ENCODE measurements at places on chromosomes 2 and 18.

DNA sequence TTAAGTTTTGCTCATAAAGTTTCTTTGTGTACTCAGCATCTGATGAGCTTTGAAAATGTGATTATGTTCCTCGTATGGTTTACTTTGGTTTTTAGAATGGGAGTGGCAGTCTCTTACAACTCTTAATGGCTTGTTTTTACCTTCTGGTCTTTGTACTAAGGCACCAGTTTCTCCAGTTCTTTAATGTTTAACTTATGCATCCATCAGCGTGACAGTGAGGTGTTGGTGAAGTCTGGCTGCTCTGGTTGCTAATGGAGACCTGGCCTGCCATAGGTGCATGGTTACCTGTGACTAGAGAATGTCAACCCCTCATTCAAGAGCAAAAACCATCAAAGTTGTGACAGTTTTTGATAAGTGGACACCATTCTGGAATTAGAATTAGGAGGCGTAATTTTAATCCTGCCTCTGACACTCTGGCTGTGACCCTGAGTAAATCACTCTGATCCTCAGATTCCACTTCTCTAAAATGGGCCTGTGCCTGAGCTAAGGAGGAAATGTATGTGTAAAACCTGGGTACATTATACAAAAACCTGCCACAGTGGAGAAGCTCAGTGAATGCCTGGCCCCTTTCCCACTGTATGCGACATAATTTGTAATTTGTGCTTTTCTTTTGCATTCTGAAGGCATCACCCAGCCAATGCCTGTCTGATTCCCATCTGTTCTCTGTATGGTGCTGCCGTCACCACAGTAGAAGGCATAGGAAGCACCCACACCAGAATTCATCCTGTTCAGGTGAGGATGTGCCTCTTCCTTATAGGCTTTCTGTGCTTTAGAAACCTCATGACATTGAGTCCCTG, 11.2 kb downstream of the AOX1 start:
- no peak for DNase-seq

- DNase-seq = no peak
Measured at GRCh38 chr18:31685097-31686082, 1.0 kb upstream of the B4GALT6 start.

- DNase-seq = no peak
Measured at GRCh38 chr18:75474332-75474731, 46.8 kb upstream of the SMIM21 start.

- no peak for DNase-seq
Measured at GRCh38 chr2:162734866-162735265, 103.7 kb downstream of the KCNH7 start.

DNA sequence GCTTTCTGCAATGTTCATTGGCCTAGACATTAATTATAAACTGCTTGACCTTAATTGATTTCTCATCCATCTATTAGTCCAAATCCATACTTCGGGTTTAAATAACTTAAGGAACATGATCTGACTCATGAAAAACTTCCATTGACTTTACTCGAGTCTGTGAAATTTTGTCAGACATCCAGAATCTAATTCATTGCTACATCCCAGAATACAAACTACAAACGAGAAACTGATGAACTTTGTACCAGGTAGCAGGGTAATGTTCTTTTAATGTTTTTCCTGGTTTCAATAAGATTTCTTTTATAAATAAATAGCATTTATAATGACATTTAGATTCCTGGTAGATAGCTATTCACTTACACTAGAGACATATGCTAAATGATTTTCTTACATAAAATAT, 36.0 kb upstream of the IKZF2 start:
- DNase-seq = no peak

GRCh38 chr2:37449761-37450296, 105.4 kb downstream of the QPCT start:
- no peak for DNase-seq

GRCh38 chr2:9228781-9229469, 22.3 kb downstream of the ASAP2 start:
- DNase-seq = no peak

DNA sequence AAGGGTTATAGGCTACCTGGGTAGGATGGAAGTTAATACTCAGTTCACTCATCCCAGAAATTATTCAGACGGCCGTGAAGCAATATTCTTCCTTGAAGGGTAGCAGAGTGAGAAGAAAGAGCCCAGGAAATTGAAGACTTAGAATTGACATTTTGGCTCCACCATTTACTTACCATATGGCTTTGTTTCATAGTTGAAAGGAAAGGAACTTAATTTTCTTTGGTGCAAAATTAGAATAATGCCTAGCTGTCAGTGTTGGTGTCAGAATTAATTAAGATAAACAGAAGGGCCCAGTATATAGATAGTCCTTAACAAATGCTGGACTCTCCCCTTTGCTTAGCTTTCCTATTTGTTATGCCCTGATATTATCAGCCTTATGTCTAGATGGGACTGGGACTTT, 263.2 kb downstream of the KCNJ3 start:
- no peak for DNase-seq

GRCh38 chr2:96939415-96939814, 47.0 kb downstream of the FAM178B start:
- no peak for DNase-seq

- DNase-seq = no peak
Measured at GRCh38 chr2:196410008-196410407, 229.5 kb upstream of the CCDC150 start.

DNA sequence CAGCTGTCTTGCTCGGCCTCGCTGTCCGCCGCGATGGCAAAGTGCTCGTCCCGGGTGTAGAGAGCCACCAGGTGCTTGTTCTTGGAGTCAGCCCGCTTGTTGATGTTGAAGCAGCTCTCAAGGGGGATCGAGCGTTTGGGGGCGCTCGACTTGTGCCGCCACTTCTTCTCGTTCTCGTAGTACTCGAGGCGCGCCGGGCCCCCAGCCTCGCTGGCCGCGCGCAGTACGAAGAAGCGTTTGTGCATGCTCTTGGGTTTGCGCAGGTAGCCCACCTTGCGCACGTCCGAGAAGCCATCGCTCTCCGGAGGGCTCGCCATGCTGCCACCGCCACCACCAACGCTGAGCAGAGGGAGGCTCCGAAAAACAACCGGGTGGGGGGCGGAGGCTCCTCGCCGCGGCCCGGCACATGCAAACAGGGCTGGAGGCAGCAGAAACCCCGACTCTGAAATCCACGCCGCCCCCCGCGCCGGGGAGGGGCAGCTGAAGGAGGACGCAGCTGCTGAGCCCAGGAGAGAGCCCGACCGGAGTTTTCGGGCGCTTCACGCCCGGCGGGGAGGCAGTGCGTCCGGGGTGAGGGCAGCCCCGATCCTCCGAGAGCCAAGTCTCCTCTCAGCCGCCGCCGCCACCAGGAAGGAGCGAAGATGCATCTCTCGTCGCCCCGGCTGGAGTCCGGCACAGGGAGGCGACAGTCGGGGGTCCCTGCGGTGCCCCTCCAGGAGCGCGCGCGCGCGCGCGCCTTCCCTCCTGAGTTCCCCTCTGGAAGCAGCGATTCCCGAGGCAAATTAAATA, 1.0 kb downstream of the IRS1 start:
- no peak for DNase-seq

GRCh38 chr2:144859716-144860115, 339.8 kb upstream of the ZEB2 start:
- DNase-seq = no peak

- no peak for DNase-seq
Measured at GRCh38 chr18:8942909-8943545, 159.5 kb upstream of the NDUFV2 start.

DNA sequence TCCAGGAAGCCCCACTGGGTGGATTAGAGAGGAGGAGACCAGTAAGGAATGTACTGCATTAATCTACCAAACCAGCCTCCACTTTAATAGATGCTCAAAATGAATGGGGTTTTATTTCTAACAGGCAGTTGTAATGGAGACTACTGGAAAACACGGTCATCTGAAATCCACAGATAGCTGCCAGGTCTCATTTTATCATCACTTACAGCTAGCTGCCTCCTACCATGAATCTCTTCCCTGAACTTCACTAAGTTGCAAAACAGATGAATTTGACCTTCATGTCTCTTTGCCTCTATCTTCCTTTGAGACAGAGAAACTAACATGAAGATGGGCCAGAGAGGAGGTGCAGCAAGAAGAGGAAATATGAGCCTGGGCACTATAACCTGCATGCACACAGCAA, 21.9 kb downstream of the ZBTB7C start:
- DNase-seq = no peak

GRCh38 chr2:18831916-18832510, 242.6 kb upstream of the NT5C1B start:
- no peak for DNase-seq

DNA sequence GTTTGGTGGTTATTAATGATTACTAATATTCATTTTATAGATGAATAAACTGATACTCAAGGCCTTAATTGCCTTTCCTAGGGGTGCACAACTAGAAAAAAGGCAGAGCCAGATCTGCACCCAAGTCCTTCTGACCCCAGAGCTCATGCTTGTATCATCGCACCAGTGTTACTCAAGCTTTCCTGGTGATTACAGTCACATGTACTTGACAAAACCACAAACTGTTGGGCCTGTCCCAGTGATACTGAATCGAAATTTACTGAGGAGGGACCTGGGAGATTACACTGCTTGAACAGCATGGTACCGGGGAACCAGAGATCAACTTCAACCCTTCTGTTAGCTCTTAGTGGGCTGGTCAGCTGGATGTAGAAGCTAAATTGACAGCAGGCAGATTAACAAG, 33.7 kb downstream of the FASTKD2 start:
- no peak for DNase-seq

GRCh38 chr2:49973917-49974368, 819.6 kb upstream of the FSHR start:
- peak; percentile 1 for DNase-seq
